ENCODE measurements at places on chromosomes 3 and 15.

- no peak for DNase-seq
Measured at GRCh38 chr3:190543671-190544070, 29.8 kb downstream of the IL1RAP start.

DNA sequence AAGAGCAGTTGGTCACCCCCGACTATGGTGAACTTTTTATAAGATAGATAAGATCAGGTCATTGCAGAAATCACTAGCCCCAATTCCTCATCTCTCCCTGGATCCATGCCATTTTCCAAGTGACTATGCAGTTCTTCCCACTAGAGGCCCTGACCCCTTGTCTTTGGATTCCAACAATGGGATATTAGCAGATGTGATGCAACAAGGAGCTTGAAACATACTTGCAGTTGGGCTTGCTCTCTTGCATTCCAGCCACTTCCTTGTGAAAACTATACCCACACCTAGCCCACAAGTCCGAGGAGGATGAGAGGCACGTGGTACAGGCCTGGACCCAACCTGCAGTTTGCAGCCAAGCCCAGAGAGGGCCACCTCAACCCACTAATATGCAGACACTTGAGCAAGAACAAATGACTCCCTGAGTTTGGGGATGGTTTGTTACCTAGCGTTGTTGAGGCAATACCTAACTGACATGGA lies 60.6 kb downstream of the SUCLG2 start:
- DNase-seq: no peak

GRCh38 chr3:79111375-79112052 lies 656.3 kb downstream of the ROBO1 start:
- no peak for DNase-seq

- no peak for DNase-seq
Measured at GRCh38 chr15:55284426-55284825, 5.2 kb downstream of the RAB27A start.

DNA sequence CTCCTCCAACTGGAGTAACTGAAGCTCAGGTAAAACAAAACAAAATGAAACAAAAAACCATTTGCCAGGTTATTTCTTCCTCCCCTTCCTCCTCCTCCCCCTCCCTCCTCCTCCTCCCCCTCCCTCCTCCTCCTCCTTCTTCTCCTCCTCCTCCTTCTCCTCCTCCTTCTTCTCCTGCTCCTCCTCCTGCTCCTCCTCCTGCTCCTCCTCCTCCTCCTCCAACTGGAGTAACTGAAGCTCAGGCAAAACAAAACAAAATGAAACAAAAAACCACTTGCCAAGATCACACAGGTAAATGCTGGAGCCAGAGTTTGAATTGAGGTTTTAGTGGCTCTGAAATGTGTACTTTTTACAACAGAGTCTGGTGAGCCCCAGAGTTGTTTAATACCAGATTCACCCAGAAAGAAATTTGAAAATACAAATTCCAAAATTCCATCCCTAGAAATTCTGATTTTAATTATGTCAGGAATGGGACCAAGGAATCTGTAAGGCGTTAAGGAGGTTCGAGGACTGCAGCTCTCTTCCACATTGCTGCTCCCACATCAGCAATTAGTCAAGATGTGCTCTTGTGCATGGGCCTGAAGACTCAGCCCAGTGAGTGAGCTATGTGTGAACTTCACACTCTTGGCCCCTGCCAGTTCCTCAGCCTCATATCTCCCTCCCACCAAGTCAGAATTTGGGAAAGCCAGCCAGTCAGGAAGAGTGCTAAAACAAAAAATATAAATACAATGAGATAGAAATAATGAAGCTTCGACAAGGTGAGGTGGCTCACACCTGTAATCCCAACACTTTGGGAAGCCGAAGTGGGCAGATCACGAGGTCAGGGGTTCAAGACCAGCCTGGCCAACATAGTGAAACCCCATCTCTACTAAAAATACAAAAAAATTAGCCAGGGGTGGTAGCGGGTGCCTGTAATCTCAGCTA lies 31.6 kb upstream of the ZNF770 start:
- DNase-seq: no peak

- no peak for DNase-seq
Measured at GRCh38 chr15:67097930-67098740, 32.7 kb downstream of the SMAD3 start.

DNA sequence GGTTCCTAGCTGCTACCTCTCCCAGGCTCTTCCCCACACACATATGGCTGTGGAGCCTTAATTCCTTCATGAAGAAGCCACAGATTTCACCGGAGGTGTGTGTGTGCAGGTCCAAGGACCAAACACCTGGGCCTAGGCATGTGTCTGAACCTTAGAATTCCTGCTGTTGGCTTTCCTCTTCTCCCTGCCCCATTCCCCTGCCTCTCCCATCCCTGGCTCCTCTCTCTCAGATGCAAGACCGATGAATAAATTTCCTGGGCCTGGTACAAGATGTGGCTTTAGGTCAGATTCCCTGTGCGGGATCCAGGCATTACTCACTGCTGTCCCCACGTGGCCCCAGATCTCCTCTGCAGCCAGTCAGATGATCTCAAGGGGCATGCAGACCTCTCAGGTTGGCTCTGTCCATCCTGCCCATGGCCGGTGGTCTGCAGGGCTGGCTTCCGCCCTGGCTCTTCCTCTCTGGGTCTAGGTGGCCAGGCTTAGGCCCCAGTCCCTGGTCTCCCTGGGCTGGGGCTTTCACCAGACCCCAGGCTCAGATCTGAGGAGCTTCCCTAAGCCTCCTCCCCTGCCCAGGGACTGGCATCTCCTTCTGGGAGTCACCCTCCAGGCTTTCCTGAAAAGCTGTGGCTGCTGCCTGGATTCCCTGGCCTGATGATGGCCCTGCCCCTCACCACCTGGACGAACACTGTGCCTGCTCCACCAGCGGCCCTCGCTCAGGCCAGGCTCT lies 20.5 kb downstream of the CCR9 start:
- DNase-seq: no peak

GRCh38 chr3:480070-480469 lies 283.5 kb downstream of the CHL1 start:
- DNase-seq: no peak

- DNase-seq: no peak
Measured at GRCh38 chr3:42159706-42160472, 68.7 kb downstream of the TRAK1 start.

GRCh38 chr15:95468820-95469219 lies 861.7 kb upstream of the NR2F2 start:
- DNase-seq: no peak

- DNase-seq: peak; percentile 19
Measured at GRCh38 chr15:63487076-63487757, 17.2 kb upstream of the USP3 start.

DNA sequence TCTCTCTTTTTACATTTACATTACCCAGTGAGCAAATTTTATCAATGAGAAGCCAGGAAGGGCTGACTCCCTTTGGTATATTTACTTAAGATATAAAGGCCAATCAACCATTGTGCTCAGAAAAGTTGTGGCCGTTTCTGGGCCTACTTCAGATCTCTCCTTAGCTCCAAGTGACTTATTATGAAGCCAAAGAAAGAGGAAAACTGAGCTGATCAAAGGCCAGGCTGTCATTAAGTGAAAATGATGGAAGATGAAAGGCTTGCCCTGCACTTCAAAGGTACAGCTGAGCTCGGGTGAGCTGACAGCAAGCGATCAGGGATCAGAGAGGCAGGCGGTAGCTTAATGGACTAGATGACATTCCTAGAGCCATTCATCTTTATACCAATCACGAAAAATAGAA lies 24.8 kb downstream of the VGLL4 start:
- DNase-seq: no peak

GRCh38 chr3:195093731-195094130 lies 177.2 kb downstream of the XXYLT1 start:
- DNase-seq: no peak

- DNase-seq: peak; percentile 39
Measured at GRCh38 chr3:120177707-120178306, 83.6 kb upstream of the GSK3B start.

- peak; percentile 62 for DNase-seq
Measured at GRCh38 chr3:195150181-195151118, 120.5 kb downstream of the XXYLT1 start.

DNA sequence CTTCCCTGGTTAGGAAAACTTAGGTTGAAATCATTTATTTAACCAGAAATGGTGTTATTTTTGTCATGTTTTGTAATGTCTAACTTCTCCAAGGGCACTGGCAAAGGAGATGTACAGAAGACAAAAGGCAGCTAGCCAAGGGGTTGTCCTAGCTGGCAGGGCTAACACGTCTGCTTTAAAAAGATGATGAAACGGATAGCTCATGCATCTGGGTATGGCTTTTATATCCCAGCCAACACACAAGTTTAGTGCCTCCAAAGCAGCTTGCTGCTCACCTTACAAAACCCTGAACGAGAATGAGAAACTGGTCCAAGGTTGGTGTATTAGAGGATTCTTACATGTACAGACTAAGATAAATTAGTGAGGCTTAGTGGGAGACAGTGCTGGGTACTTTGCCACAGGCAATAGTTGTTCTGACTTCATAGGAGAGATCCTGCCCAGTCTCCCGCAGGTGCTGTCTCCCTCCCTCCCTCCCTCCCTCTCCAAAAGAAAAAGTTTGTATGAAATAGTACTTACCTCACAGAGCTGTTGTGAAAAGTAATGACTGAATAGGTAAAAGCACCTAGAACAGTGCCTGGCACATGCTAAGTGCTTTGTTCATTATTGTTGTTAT lies 47.8 kb downstream of the KCNMB2 start:
- peak; percentile 53 for DNase-seq

DNA sequence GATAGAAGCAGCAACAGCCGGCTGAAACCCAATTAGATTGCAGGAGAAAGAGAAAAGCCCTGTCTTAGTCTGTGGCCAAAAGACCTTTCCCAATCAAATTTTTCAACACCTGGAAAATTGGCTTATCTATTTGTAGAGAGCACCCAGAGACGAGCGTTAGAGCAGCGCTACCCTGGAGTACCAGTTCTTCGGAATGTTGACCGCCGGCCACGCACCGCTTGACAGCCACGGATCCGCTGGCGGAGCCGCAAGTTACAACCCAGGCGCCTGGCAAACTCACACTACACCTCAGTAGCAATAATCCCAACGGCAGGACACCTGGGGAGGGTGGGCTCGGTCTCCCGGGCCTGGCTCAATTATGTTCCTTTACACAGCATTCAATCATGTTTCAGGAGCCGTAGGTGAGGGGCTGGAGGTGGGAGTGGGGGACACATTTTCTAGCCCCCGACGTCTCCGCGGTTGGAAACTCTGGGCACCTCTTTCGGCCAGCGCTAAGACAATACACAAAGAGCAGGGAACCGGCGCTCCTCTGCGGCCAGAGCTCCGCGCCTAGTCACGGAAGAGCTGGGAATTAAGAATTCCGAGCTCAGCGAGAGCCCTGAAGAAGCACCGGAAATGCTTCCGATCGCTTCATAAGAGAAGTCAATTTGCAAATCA lies 1.2 kb downstream of the MB21D2 start:
- no peak for DNase-seq

DNA sequence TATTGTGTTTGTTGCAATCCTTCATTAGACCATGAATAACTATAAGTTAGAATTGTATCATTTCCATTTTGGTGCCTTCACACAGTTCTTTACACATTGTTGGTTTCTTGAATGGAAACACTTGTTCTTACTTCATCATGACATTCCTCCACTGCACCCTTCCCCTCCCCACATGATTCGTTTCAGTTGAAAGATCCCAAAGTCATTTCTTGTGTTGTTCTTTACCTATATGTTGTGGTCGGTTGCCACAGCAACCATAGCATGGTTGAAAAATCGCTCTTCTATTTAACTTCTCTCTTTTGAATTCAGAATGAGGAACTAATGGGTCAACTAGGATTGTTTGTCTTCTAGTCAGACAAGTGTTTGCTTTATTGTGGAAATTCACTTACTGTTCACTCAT lies 103.3 kb downstream of the IL1RAP start:
- DNase-seq: no peak

GRCh38 chr3:104711406-104711805 lies 655.3 kb upstream of the ALCAM start:
- DNase-seq: no peak

- no peak for DNase-seq
Measured at GRCh38 chr3:46994801-46995731, 15.6 kb downstream of the NBEAL2 start.

GRCh38 chr15:57237301-57237642 lies 139.0 kb upstream of the CGNL1 start:
- DNase-seq: no peak

DNA sequence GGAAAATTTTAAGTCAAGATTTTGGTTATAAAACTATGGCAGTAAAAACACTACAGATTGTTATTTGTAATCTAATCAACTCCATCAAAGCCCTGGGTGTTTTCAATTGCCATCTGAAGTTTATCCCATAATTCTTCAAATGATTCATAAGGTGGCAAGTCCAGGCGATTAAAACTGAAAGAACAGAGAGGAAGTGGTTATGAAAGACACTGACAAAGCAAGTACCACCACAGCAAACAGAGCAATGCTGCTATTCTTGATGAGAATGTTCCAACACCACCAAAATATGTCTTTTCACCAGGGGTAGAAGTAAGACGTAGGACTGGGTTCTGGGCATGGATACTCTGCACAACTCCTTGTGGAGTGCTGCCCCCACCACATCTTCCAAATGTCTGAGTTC lies 86.9 kb upstream of the PRTG start:
- no peak for DNase-seq

All from NCI-H1092 (cell line).